NCI-H1436 treated with DMSO at 0.1 percent for 48 hours (cell line): ENCODE measurements at places on chromosomes 5 and 9.

DNA sequence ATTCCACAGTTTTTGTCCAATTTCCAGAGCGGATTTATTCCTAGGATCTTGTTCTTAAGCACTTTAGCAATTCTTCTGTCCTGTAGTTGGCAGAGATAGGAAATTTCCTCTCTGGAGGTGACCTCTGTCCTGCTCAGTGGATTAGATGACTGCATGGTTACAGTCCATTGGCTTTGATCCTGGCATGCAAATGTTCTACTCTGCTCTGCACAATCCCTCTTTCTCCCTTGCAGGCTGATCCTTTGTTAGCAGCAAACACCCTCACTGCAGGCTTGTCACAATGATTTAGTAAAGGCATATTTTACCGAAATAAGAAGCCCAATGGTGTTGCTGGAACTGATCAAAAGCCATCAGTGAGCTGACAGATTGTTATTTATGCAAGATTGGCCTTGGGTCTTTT, 243.8 kb downstream of the COX7C start:
- DNase-seq = no peak

DNA sequence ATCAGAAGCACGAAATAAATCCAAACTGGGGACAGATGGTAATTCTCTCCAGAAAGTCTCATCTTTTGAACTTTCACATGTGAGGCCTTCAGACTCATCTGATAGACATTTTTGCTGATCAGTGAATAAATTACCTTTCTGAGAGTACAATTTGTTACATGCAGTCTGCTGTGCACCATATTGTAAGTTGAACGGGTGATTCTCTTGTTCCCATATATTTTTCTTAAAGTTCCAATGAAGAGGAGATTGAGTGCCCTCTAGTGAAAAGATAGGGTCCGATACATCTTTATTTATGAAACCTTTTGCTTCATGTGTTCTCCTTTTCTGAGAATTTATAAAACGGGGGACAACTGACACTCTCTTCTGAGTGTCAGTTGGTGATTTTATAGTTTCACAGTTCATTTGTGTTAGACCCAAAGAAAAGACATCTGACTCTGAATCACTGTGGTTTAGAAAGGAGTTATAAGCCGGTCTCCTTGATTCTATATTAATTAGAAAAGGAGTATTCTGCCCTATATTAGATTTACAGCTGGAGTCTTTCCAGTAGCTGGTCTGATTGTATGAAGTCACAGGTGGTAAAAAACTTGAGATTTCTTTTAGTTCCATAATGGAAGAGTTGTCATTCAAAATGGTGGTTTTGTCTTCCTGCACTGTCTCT, 30.4 kb downstream of the GNG10 start:
- no peak for DNase-seq

- DNase-seq = no peak
These were observed 900.6 kb upstream of the CDH9 start for GRCh38 chr5:27938989-27939388.

DNA sequence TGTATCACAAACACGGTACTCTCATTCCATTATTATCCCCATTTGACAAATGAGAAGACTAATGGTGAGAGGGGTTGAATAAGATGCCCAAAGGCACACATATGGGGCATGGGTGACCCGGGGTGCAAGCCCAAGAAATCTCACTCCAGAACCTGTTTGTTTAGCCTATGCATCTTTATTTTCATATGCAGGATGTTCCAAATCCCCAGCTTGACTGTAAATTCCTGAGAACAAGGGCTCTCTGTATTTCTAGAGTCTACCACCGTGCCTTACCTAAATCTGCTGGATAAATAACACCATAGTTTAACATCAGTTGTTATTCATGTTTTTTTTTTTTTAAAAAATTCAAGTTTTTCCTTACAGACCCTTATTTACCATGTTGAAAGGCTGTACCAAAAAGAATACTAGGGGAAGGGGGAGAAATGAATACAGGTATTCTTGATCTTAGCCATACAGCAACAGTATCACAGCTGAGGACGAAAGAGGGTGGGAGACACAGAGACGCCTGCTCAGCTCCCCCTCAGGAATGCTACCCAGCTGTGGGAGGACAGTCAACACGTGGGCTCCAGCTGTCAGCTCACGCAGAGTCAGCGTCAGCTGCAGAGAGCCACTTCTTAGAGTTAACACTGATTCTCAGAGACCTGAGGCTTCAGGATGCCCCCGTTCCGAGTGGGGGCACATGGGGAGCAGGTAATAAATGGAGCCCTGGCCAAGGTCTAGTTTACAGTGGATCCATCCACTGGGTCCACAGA, 86.6 kb downstream of the MED27 start:
- no peak for DNase-seq
